ENCODE measurements at places on chromosomes 12 and 14.

DNA sequence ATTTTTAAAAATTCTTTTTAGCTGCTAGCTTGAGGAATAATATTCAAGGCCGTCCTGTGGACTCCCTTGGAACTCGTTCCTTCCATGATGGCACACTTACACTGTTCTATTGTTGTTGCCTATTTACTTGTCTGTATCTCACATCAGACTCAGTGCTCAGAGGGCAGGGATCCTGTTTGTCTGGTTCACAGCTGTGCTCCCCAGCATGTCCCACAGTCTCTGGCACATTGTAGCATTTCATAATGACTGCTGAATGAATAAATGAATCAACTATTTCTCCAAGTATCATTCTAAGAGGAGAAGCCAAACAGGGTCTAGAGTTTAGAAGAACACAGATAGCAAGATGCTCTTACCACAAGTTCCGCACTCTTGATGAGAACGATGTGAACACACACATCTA lies 48.0 kb downstream of the NTN4 start:
- DNase-seq: no peak

GRCh38 chr12:56995201-56995929 lies 11.0 kb downstream of the ZBTB39 start:
- no peak for DNase-seq

- DNase-seq: no peak
Observed at GRCh38 chr14:68146818-68147217, 327.2 kb downstream of the RAD51B start.

DNA sequence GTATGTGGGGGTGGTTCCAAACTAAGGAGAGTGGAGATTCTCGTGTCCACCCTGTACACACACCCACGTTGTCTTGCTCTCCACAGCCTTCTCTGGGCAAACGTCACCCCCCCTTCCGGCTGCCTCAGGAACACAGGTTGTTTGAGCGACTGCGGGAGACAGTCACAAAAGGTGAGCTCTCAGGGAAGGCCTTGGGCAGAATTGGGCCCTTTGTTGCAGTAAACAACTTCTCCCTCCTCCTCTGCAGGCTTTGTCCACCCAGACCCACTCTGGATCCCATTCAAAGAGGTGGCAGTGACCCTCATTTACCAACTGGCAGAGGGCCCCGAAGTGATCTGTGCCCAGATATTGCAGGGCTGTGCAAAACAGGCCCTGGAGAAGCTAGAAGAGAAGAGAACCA lies 8.1 kb upstream of the GAPDH start:
- DNase-seq: no peak

GRCh38 chr14:104424406-104425072 lies 155.0 kb upstream of the C14orf180 start:
- DNase-seq: no peak

GRCh38 chr12:13799574-13799973 lies 181.8 kb downstream of the GRIN2B start:
- DNase-seq: no peak

DNA sequence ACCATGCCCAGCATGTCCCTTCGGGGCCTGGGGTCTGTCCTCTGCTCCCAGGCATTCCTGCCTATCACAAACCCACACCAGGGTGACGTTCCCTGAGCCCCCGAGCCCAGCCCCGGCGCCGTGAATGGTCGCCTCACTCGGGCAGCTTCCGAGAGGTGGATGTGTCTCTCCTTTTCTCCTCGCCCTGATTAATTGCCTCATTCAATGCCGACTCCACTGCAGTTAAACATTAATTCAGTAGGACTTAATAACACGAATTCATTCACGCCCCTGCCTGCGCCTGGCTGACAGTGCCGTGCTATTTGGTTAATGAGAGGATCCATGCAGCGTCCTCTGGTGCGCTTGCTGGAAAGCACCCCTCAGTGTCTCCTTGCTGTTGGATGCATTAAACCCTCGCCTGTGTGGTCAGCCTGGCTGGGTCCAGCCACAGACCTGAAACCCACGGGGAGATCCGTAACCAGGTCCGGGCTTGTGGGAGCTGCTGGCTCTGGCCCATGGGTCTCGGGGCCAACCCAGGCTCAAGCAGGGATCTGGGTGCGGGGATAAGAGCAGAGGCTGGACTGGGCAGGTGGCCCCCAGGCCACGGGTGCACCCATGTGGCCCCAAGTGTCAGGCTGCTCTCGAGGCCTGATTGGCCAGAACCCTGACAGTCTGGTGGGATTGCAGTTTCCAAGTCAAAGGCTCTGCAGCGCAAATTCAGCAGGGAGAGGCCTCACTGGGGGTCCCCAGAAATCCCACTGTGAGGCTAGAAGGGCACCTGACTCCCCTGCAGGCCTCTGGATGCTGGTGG lies 55.4 kb downstream of the FBRSL1 start:
- DNase-seq: no peak

GRCh38 chr14:55819610-55820304 lies 239.8 kb downstream of the KTN1 start:
- DNase-seq: no peak

GRCh38 chr12:62308201-62308600 lies 48.0 kb downstream of the USP15 start:
- DNase-seq: no peak

DNA sequence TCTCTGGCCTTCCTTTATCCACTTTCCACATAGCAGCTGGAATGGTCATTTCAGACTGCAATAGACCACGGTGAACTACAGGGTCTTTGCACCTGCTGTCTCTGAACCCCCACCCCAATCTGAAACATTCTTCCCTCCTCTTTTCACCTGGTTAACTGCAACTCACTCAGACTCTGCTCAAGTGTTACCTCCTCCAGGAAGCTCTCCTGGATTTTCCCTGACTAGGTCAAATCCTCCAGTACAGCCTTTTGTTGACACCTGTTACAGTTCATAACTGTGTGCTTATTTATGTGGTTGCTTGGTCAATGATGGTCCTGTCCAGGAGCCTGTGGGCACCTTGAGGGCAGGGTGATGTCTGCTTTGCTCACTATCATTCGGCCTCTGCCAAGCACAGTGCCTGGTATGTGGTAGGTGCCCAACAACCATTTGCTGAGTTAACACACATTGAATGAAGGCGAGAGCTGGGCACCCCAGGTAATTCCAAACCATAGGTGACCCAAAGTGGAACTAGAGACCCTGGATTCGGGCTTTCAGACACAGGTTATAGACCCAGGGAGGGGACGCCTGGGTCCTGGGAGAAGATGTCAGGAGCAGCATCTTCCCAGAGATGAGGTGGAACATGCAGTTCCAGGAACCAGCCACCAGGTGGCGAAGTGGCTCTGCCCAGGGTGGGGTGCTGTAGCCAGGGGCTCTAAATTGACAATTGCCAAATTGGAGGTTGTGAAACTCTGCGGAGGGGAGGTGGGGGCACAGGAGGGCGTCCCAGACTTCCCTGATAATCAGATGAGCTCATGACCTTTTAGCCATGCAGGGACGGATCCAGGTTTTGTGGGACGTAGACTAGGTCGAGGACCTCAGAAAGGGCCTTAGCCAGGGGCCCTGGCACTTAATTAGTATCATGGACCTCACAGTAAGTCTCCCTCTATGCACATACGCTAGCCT lies 28.1 kb downstream of the TRPV4 start:
- DNase-seq: peak; percentile 16

GRCh38 chr12:119157528-119157927 lies 21.2 kb upstream of the HSPB8 start:
- no peak for DNase-seq

DNA sequence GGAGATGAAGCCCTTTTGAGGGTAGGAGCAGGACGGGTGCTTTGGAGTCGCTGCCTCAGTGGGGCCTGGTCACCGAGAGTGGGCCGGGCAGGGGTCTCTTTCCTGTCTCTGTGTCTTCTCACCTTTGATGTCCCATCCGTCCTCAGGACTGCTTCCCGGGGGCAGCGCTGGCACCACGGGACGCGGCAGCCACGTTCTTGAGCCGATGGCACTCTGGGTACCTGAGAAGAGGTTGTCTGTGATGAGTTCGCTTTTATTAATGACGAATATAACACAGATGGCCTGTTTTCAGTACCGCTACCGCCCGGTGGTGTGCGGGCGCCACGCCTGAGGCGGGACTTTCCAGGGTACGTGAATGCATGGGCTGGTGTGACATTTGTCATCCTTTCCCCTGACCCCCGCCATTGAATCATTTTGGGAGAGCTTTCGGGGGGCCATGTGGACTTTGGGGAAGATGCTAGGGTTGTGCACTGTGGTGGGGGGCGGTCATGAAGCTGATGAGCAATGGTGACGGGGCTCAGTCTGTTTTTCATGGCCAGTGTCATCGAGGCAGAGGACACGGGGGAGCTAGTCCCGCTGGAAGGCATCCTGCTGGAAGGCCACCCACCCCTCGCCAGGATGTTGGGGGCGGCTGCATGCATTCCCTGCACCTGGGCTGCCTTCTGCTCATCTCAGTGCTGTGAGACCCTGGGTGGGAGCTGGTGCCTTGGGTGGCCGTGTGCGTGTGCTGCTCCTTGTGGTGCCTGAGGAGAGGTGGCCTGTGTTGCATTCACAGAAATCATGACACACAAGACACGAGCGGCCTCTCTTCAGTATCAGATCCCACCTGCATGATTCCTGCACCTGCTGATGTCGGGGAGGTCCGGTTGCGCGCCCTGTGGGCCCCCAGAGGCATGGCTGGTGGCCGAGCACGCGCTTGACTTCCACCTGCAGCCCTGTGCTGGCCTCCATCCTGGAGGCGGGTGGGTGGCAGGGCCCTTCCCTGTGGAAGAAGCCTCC lies 162.5 kb upstream of the RTL1 start:
- no peak for DNase-seq

- DNase-seq: no peak
Observed at GRCh38 chr12:120276734-120277133, 11.2 kb upstream of the PXN start.

DNA sequence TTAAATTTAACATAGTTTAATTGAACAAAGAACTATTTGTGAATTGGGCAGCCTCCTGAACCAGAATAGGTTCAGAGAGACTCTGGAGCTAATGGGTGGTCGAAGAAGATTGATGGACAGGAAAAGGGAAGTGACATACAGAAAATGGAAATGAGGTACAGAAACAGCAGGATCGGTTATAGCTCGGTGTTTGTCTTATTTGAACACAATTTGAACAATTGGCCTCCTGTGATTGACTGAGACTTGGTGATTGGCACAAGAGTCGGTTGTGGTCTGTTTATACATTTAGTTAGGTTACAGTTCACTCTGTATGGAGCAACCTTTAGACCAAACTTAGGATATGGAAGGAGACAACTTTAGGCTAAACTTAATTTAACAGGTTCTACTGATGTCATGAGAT lies 18.4 kb upstream of the CFL2 start:
- DNase-seq: no peak

DNA sequence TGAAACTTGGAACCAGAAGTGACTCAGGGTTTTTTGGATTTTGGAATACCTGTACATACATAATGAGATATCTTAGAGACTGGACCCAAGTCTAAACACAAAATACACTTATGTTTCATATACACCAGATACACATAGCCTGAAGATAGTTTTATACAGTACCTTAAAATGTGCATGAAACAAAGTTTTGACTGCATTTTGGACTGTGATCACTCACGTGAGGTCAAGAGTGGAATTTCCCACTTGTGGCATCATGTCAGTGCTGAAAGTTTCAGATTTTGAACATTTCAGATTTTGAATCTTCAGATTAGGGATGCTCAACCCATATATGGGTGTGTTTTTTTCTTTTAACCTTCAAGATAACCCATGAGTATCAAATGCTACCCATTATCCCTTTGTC lies 6.6 kb downstream of the SBNO1 start:
- DNase-seq: no peak

- DNase-seq: no peak
Observed at GRCh38 chr12:2642896-2643425, 151.8 kb upstream of the FKBP4 start.

- DNase-seq: no peak
Observed at GRCh38 chr12:96578526-96579125, 89.2 kb downstream of the CFAP54 start.

DNA sequence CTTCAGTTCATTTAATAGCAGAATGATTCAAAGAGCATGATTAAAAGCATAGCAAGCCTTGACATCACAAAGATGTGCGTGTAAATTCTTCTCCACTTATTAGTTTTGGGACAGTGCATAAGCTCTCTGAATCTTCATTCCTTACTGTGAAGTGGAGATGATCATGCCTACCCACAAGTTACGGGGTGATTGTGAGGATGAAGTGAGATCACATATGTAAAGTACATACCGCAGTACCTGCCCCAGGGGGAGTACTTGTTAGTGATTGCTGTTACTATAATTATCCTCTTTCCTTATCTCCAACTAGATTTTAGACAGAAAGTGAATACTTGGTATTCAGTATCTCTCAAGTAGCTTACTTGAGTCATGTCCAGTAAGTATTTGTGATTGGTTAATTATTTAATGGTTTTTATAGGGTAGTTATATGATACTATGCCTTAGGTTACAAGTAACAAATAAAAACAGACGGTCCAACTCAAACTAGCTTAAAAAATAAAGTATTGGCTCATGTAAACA lies 6.0 kb downstream of the RAD9B start:
- no peak for DNase-seq

GRCh38 chr14:76900682-76901081 lies 74.5 kb downstream of the LRRC74A start:
- no peak for DNase-seq

GRCh38 chr12:90322006-90322405 lies 613.4 kb upstream of the ATP2B1 start:
- no peak for DNase-seq

DNA sequence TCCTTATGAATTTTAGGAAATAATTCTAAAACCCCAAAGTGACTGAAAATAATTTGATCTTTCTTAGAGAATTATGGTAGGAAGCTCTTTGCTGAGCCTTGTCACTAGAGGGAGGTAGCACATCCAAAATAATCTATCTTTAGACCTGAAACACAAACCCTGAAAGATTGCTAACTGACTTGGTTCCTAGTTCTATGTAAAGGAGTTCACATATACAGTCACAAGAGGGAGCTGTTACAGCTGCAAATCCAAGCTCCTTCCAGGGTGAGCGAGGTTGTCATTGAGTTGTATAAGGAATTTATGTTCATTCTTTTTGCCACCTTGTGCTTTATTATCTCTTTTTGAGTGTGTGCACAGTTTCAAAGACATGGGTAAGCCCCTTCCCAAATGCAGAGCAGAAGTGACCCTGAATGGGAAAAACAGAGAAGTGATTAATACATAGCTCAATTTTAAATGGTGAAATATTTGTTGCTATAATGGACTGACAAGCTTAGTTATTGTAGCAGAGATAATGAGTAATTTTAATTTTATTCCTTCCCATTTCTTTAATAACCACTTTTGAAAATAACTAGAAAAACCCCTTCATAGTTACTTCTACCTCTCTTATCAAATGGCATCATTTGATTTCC lies 387.9 kb downstream of the DAD1 start:
- no peak for DNase-seq
